ENCODE measurements at places on chromosomes 5 and 9.
A peak's percentile ranks its signal among the peaks of the same experiment; 100 is the strongest.

- H3K4me3 ChIP-seq, result no peak overlapping the region
- no peak for DNase-seq
- H3K36me3 ChIP-seq, result no peaks in the 10 kb centered on the region
- peaks cover 11% of the 10 kb centered on the region for H3K4me1 ChIP-seq
- no peak overlapping the region for H3K27ac ChIP-seq
Measured at GRCh38 chr9:135476561-135477355, 2.8 kb upstream of the PPP1R26 start.

- no peak overlapping the region for H3K4me3 ChIP-seq
- H3K4me1 ChIP-seq, result peaks cover 16% of the 10 kb centered on the region
- H3K27ac ChIP-seq, result peak overlapping the region; percentile 42
Measured at GRCh38 chr5:55072666-55073065, 29.8 kb upstream of the GZMA start.

DNA sequence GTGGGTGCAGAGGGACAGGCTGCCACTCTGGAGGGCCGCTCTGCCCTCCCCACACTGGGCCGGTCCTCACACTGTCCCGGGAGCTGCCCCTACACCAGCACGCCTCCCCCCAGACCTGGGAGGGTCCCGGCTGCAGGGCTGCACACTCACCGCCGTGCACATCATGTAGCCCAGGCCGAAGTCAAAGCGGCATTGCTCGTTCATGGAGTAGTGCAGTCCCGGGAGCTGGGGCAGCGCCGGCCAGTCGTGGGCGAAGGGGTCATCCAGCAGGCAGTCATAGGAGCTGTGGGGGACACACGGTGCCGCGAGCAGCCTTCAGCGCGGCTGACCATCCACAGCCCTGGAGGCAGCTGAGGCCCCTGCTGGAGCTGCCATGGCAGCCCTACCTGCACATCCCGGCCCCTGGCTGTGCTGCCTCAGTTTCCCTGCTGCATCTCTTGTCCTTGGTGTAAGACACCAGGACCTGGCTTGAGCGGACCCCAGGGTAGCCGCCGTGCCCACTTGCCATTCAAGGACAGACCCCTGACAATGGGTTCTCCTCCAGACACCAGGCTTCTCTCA lies 93.2 kb downstream of the ZNF354C start:
- H3K4me3 ChIP-seq, result no peak overlapping the region
- no peak for DNase-seq
- no peaks in the 10 kb centered on the region for H3K36me3 ChIP-seq
- no peaks in the 10 kb centered on the region for H3K4me1 ChIP-seq

GRCh38 chr9:567128-567746 lies 274.3 kb upstream of the DMRT1 start:
- no peaks in the 10 kb centered on the region for H3K27me3 ChIP-seq
- H3K4me1 ChIP-seq, result no peaks in the 10 kb centered on the region
- no peaks in the 10 kb centered on the region for H3K36me3 ChIP-seq
- no peak overlapping the region for H3K4me3 ChIP-seq
- no peak overlapping the region for H3K27ac ChIP-seq
- DNase-seq, result no peak

DNA sequence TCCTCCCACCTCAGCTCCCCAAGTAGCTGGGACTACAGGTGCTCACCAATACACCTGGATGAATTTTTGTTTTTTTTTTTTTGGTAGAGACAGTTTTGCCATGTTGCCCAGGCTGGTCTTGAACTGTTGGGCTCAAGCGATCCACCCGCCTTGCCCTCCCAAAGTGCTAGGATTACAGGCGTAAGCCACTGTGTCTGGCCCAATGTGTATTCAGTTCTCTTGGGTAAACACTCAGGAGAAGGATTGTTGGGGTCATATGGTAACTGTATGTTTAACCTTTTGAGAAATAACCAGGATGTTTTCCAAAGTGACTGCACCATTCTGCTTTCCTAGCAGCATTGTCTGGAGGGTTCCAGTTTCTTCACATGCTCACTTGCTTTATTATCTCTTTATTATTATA lies 67.4 kb downstream of the TNPO1 start:
- H3K27me3 ChIP-seq, result no peaks in the 10 kb centered on the region
- H3K36me3 ChIP-seq, result peaks cover 80% of the 10 kb centered on the region
- no peak overlapping the region for H3K27ac ChIP-seq
- no peaks in the 10 kb centered on the region for H3K4me1 ChIP-seq
- no peak for DNase-seq

DNA sequence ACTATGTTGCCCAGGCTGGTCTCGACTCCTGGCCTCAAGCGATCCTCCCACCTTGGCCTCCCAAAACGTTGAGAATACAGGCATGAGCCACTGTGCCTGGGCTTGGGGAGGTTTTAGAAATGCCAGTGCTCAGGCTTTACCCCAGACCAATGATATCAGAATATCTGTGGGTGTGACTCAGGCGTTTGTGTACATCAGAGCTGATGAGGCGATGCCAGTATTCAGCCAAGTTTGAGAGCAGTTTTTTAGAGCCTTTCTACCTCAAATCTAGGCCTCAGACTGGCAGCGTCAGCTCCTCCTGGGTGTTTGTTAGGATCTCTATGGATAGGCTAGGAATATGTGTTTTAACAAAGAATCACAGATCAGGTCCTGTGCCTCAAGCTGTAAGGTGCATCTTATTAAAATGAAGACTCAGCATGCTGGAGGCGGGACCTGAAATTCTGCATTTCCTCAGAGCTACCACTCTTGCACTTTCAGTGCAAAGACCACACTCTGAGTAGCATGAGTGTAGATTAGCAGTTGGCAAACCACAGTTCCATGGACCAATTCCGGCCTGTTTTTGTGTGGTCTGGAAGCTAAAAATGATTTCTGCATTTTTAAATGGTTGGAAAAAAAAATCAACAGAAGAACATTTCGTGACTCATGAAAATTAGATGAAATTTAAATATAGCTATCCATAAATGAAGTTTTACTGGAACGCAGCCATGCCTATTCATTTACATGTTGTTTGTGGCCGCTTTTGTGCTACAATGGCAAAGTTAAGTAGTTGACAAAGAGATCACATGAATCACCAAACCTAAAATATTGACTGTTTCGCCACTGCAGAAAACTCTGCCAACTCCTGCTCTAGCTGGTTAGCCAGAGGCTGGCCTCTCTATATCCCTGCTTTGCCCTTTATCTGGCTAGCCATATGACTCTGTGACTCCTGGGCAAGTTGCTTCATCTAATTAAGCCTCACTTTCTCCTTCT lies 92.2 kb downstream of the KLF4 start:
- H3K36me3 ChIP-seq, result no peaks in the 10 kb centered on the region
- no peaks in the 10 kb centered on the region for H3K4me1 ChIP-seq
- no peak overlapping the region for H3K4me3 ChIP-seq
- H3K27ac ChIP-seq, result no peak overlapping the region

DNA sequence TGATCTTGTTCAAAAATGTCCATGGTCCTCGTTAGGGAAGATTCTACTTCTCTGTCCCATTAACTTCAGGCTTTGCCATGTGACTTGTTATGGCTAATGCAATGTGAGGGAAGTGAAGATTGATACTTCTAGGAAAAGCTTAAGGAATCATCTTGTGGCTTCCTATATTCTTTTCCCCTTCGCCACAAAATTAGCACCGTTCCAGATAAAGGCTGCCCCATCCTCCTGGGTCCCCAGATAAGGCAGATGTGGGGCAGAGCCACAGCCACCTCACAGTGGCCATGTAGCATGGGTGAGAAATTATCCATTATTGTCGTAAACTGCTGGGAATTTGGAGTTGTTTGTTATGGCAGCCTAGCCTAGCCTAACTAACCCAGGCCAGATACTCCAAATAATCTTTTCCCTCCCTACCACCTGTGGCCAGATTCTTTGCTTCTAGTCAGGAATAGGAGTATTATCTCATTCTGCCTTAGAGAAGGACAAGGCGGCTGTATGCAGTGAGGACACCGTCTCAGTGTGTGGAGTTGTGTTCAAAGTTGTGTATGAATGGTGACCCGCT lies 31.9 kb upstream of the BOD1 start:
- no peak for DNase-seq
- no peaks in the 10 kb centered on the region for H3K4me1 ChIP-seq
- H3K27ac ChIP-seq, result no peak overlapping the region
- no peak overlapping the region for H3K4me3 ChIP-seq
- H3K36me3 ChIP-seq, result no peaks in the 10 kb centered on the region

DNA sequence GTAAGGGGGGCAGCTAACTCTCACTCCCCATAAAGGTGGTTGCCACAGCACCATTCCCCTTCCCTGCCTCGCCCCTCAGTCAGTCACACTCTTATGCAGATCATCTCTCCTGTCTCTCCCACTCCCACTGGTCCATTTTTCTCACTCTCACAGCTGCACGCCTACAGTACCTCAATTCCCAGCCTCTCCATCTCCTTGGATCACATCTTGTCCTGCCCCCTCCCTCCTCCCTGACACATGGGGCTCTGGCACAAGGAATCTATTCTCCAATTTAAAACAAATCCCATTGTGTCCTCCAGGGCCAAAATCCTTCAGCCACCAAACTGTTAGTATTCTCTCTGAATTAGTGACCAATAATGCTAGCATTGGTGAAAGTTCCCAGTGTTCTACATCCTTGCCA lies 114.4 kb downstream of the AUH start:
- no peaks in the 10 kb centered on the region for H3K36me3 ChIP-seq
- no peaks in the 10 kb centered on the region for H3K4me1 ChIP-seq
- no peak overlapping the region for H3K27ac ChIP-seq
- DNase-seq, result no peak
- H3K27me3 ChIP-seq, result no peaks in the 10 kb centered on the region

DNA sequence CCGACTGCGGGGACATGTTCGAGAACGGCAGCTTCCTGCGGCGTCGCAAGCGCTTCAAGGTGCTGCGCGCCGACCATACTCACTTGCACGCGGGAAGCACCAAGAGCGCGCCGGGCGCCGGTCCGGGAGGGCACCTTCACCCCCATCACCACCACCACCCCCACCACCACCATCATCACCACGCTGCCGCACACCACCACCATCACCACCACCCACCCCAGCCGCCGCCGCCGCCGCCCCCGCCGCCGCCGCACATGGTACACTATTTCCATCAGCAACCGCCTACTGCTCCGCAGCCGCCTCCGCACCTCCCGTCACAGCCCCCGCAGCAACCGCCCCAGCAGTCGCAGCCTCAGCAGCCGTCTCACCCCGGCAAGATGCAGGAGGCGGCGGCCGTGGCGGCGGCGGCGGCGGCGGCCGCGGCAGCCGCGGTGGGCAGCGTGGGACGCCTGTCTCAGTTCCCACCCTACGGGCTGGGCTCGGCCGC lies 514 bp downstream of the FOXB2 start:
- DNase-seq, result no peak
- H3K4me3 ChIP-seq, result no peak overlapping the region
- H3K27ac ChIP-seq, result no peak overlapping the region
- H3K27me3 ChIP-seq, result peaks cover 52% of the 10 kb centered on the region
- H3K36me3 ChIP-seq, result no peaks in the 10 kb centered on the region

DNA sequence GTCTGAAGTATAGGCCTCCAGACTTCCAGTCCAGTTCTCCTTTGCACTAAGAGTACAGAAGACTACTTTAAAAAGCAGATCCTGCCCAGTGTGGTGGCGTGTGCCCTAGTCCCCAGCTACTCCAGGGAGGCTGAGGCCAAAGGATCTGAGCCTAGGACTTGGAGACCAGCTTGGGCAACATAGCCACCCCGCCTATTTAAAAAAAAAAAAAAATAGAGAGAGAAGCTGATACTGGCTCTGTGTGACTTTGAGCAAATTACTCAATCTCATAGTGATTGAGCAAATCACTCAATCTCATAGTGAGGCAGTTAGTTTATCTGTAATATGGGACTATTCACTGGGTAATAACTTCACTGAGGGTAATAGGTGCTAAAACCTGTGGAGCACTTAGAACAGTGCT lies 43.6 kb upstream of the KDM4C start:
- DNase-seq, result no peak
- H3K27me3 ChIP-seq, result no peaks in the 10 kb centered on the region
- H3K4me1 ChIP-seq, result peaks cover 4% of the 10 kb centered on the region
- no peaks in the 10 kb centered on the region for H3K36me3 ChIP-seq
- H3K4me3 ChIP-seq, result no peak overlapping the region

DNA sequence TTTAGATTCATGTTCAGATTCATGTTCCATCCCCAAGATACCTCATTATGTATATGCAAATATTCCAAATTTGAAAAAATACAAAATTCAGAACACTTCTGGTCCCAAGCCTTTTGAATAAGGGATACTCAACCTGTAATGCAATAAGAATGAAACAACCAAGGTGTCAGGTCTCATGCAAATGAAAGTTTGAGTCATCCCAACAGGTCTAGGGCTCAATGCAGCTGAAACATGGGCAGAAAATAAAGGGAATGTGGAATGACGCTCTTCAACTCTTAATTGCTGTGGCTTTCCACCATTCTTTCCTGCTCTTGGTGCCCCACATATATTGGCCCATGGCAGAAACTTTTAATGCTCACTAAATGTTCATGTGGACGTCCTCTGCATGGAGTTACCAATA lies 107.3 kb upstream of the DAPK1 start:
- H3K27me3 ChIP-seq, result no peaks in the 10 kb centered on the region
- no peak for DNase-seq
- no peak overlapping the region for H3K27ac ChIP-seq
- no peaks in the 10 kb centered on the region for H3K4me1 ChIP-seq
- H3K36me3 ChIP-seq, result no peaks in the 10 kb centered on the region

DNA sequence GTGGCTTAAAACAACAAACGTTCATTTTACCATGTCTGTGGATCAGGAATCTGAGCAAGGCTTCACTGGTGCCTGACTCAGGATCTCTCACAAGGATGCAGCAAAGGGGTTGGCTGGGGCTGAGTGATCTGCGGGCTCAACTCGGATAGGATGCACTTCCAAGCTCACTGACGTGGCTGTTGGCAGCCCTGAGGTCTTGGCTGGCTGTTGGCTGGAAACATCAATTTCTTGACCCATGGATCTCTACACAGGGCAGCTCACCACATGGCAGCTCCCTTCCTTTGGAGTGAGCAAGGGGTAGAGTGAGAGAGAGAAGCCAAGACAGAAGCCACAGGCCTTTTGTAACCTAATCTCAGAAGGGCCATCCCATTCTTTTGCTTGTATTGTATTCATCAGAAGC lies 202.1 kb downstream of the NXNL2 start:
- H3K27ac ChIP-seq, result no peak overlapping the region
- no peaks in the 10 kb centered on the region for H3K27me3 ChIP-seq
- H3K36me3 ChIP-seq, result no peaks in the 10 kb centered on the region
- DNase-seq, result no peak
- H3K4me3 ChIP-seq, result no peak overlapping the region

GRCh38 chr5:170296036-170296934 lies 1.3 kb downstream of the LCP2 start:
- H3K36me3 ChIP-seq, result peaks cover 23% of the 10 kb centered on the region
- no peaks in the 10 kb centered on the region for H3K27me3 ChIP-seq
- peak overlapping the region; percentile 98 for H3K4me3 ChIP-seq
- DNase-seq, result no peak

- H3K27me3 ChIP-seq, result peaks cover 7% of the 10 kb centered on the region
- H3K36me3 ChIP-seq, result no peaks in the 10 kb centered on the region
- no peak overlapping the region for H3K27ac ChIP-seq
- H3K4me1 ChIP-seq, result peaks cover 9% of the 10 kb centered on the region
- DNase-seq, result no peak
Measured at GRCh38 chr9:4299005-4299795, 668 bp downstream of the GLIS3 start.

Measured in effector memory CD4-positive, alpha-beta T cell (primary cell).